ENCODE measurements at places on chromosomes 2 and 18. TPM values are rescaled to one million over a fixed set of nuclear protein-coding genes. Genes with fewer than 3 reads are reported as not detected.

- no peaks in the 10 kb centered on the region for H3K36me3 ChIP-seq
- no peak overlapping the region for H3K27ac ChIP-seq
- H3K4me1 ChIP-seq, result no peaks in the 10 kb centered on the region
- no peak overlapping the region for H3K4me3 ChIP-seq
- DNase-seq, result no peak
Measured at GRCh38 chr2:2333076-2333475, 2.0 kb upstream of the MYT1L start.

DNA sequence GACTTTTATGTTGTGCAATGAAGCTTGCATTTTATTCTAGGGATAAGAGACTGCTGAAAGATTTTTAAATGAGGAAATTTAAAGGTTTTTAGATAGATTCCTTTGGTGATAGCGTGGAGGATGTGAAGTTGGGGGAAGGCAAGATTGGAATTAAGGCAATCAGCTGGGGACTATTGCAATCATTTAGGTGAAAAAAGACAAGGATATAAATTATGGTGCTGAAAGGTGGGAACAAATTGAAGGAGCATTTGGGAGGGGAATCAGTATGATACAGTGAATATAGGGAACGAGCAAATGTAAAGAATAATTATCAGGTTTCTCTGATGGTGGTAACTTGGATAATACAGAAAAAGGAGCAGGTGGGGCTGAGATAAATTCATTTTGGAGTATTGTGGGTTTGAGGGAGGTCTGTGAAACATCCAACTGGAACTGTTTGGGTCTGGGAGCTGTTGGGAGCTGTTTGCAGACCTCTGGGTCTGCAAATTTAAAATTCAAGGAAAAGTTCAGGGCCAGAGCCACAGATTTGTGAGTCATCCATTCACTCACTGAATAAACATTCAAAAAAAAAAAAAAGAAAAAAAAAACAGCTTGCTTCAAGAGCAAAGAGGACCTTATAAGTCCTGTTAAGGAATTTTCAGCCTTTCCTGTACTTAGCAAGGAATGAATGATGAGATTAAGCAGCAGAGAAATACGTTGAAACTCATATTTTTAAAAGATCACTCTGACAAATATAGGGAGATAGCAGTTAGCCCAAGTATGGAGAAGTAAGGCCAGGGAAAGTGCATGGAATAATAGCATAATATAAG lies 257.5 kb upstream of the FN1 start:
- H3K4me3 ChIP-seq, result no peak overlapping the region
- no peak for DNase-seq
- no peaks in the 10 kb centered on the region for H3K4me1 ChIP-seq
- H3K36me3 ChIP-seq, result no peaks in the 10 kb centered on the region
- peaks cover 6% of the 10 kb centered on the region for H3K27me3 ChIP-seq
- H3K27ac ChIP-seq, result no peak overlapping the region

DNA sequence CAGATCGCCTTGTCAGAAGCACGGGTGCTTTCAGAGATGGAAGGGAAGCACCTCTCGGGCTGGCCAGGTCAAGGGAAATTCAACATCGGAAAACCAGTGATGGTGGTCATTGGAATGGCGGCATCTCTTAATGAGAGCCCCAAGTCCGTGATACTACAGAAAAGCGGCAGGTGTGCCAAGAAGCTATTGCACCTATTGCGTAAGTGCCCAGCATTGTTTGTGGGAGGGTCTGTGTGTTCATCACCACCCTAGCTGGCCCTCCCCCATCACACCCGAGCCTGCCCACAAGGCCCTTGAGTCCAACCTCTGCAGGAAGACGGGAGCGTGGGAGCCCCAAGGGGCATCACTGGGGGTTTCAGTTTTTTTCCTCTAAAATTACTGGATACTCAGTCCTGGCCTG lies 100.7 kb downstream of the DGKD start:
- no peak for DNase-seq
- no peak overlapping the region for H3K27ac ChIP-seq
- H3K27me3 ChIP-seq, result no peaks in the 10 kb centered on the region
- H3K4me3 ChIP-seq, result no peak overlapping the region
- peaks cover 37% of the 10 kb centered on the region for H3K36me3 ChIP-seq

- H3K27me3 ChIP-seq, result no peaks in the 10 kb centered on the region
- no peaks in the 10 kb centered on the region for H3K4me1 ChIP-seq
- no peak for DNase-seq
- no peaks in the 10 kb centered on the region for H3K36me3 ChIP-seq
- H3K4me3 ChIP-seq, result no peak overlapping the region
Measured at GRCh38 chr18:60053747-60054304, 154.0 kb downstream of the PMAIP1 start.

- H3K4me3 ChIP-seq, result no peak overlapping the region
- peaks cover 14% of the 10 kb centered on the region for H3K4me1 ChIP-seq
- no peak for DNase-seq
- no peaks in the 10 kb centered on the region for H3K27me3 ChIP-seq
- H3K27ac ChIP-seq, result no peak overlapping the region
Measured at GRCh38 chr2:111927723-111928122, 29.3 kb downstream of the MERTK start.

GRCh38 chr2:61670591-61671501 lies 132.7 kb upstream of the XPO1 start:
- H3K4me1 ChIP-seq, result peaks cover 19% of the 10 kb centered on the region
- H3K27me3 ChIP-seq, result no peaks in the 10 kb centered on the region
- peak; percentile 12 for DNase-seq
- H3K36me3 ChIP-seq, result peaks cover 10% of the 10 kb centered on the region
- H3K27ac ChIP-seq, result peak overlapping the region; percentile 89

GRCh38 chr2:147098940-147099339 lies 745.9 kb upstream of the ACVR2A start:
- no peak overlapping the region for H3K27ac ChIP-seq
- H3K36me3 ChIP-seq, result no peaks in the 10 kb centered on the region
- H3K4me3 ChIP-seq, result no peak overlapping the region

DNA sequence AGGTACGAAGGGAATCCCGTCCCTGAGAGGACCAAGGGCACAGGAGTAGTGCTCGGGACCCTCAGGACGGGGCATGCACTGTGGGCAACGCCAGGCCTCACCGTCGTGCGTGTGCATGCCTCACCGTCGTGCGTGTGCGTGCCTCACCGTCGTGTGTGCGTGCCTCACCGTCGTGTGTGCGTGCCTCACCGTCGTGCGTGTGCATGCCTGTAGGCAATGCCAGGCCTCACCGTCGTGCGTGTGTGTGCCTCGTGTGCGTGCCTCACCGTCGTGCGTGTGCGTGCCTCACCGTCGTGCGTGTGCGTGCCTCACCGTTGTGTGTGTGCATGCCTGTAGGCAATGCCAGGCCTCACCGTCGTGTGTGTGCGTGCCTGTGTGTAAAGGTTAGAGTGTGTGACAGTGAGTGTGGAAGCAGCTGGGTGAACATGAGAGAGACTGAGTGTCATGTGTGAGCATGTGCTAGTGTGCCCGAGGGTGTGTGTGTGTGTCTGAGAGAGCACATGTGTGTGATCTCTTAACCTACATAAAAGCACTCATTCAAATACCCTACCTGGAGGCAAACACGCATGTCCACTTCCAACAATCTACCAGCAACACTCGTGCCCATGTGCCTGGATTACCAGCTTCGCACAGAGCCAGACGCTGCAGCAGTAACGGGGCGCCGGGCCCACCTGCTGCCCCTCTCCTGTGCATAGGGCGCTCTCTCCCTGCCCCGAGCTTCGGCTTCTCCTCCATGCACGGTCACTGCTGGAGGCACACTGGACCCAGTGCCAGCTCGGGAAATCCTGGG lies 36.3 kb downstream of the ZNF516 start:
- no peaks in the 10 kb centered on the region for H3K36me3 ChIP-seq
- no peak overlapping the region for H3K27ac ChIP-seq
- DNase-seq, result peak; percentile 6
- peaks cover 9% of the 10 kb centered on the region for H3K27me3 ChIP-seq
- no peaks in the 10 kb centered on the region for H3K4me1 ChIP-seq

GRCh38 chr18:52082246-52082645 lies 257.8 kb upstream of the DCC start:
- H3K4me1 ChIP-seq, result no peaks in the 10 kb centered on the region
- H3K27ac ChIP-seq, result no peak overlapping the region
- H3K4me3 ChIP-seq, result no peak overlapping the region
- no peaks in the 10 kb centered on the region for H3K27me3 ChIP-seq
- no peaks in the 10 kb centered on the region for H3K36me3 ChIP-seq

- no peaks in the 10 kb centered on the region for H3K4me1 ChIP-seq
- H3K27ac ChIP-seq, result no peak overlapping the region
- DNase-seq, result no peak
- no peaks in the 10 kb centered on the region for H3K36me3 ChIP-seq
Measured at GRCh38 chr18:57792631-57793301, 10.3 kb downstream of the ATP8B1 start.

DNA sequence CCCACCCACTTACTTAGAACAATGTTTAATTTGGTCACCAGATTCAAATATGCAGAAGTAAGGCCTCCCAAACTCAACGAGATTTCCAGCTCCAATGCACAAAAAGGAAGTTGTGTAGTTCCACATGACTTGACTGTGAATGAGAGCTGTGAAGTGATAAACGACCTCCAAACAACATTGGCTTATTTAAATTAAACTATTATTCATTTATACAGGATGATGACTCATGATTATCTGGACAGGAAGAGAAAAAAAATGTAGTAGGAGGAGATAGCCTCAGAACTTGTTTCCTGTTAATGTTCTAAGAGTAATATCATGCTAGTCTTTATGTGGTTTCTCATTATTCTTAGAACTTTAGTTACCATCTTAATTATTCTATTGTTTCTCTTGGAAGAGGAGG lies 237.3 kb downstream of the C1D start:
- H3K27ac ChIP-seq, result no peak overlapping the region
- no peak overlapping the region for H3K4me3 ChIP-seq
- no peaks in the 10 kb centered on the region for H3K27me3 ChIP-seq
- H3K36me3 ChIP-seq, result no peaks in the 10 kb centered on the region
- DNase-seq, result no peak

- H3K27me3 ChIP-seq, result peaks cover 2% of the 10 kb centered on the region
- H3K27ac ChIP-seq, result no peak overlapping the region
- peaks cover 9% of the 10 kb centered on the region for H3K36me3 ChIP-seq
- no peak for DNase-seq
- H3K4me1 ChIP-seq, result peaks cover 11% of the 10 kb centered on the region
- no peak overlapping the region for H3K4me3 ChIP-seq
Measured at GRCh38 chr18:79382681-79383387, 12.9 kb upstream of the NFATC1 start.

DNA sequence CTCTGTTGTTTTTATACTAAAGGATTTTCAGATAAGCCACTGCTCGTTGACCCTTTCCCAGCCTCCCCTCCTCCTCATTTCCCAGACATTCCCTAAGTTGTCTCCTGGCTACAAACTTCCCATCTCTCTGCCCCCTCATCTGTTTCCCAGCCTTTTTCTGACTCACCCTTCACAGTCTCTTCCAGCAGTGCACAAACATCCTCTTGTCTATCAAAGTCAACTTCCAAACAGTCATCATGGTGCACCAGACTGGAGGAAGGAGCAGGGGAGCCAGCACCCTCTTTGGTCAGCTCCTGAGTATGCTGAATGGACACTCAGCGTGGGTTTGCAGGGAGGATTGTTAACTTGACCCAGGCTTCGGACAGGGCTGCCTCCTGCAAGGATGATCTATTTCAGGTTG lies 26.6 kb upstream of the SPRED2 start:
- no peak overlapping the region for H3K27ac ChIP-seq
- H3K4me3 ChIP-seq, result no peak overlapping the region
- peaks cover 44% of the 10 kb centered on the region for H3K27me3 ChIP-seq
- no peak for DNase-seq
- H3K36me3 ChIP-seq, result no peaks in the 10 kb centered on the region
- peaks cover 4% of the 10 kb centered on the region for H3K4me1 ChIP-seq

- DNase-seq, result no peak
- H3K27ac ChIP-seq, result no peak overlapping the region
- peaks cover 35% of the 10 kb centered on the region for H3K27me3 ChIP-seq
- no peak overlapping the region for H3K4me3 ChIP-seq
- no peaks in the 10 kb centered on the region for H3K36me3 ChIP-seq
- H3K4me1 ChIP-seq, result no peaks in the 10 kb centered on the region
Measured at GRCh38 chr2:75634945-75635344, 11.6 kb upstream of the MRPL19 start.

GRCh38 chr2:107545851-107546250 lies 280.8 kb upstream of the RGPD4 start:
- no peak for DNase-seq

DNA sequence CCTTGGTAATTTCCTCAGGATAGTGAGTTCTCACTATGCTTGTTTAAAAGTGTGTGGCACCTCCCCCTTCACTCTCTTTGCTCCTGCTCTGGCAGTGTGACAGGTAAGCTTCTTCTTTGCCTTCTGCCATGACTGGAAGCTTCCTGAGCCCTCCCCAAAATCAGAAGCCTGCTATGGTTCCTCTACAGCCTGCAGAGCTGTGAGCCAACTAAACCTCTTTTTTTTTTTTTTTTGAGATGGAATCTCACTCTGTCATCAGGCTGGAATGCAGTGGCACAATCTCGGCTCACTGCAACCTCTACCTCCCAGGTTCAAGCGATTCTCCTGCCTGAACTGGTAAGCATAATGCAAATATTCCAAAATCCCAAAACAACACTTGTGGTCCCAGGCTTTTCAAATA lies 80.0 kb downstream of the SOWAHC start:
- no peak for DNase-seq
- no peaks in the 10 kb centered on the region for H3K36me3 ChIP-seq
- H3K27me3 ChIP-seq, result peaks cover 7% of the 10 kb centered on the region
- H3K4me3 ChIP-seq, result no peak overlapping the region
- no peak overlapping the region for H3K27ac ChIP-seq

- H3K36me3 ChIP-seq, result no peaks in the 10 kb centered on the region
- peaks cover 10% of the 10 kb centered on the region for H3K27me3 ChIP-seq
- DNase-seq, result peak; percentile 34
- no peak overlapping the region for H3K27ac ChIP-seq
Measured at GRCh38 chr2:219402665-219403515, 15.2 kb upstream of the DNPEP start.

Gene PID1
- not detected for total RNA-seq

Gene CHPF
- total RNA-seq, result 41.9 TPM

Gene CFC1
- not detected for total RNA-seq

Gene CROCC2
- total RNA-seq, result not detected

Gene GCKR
- total RNA-seq, result not detected

Gene MC2R
- total RNA-seq, result not detected

Data from activated T-helper 2 cell treated with anti-CD3 and anti-CD28 coated beads, Interferon-gamma antibody, Interleukin-2, Interleukin-4, amounts not matched to agents 10 μg/mL and 5 μg/mL and 100 μg/mL, durations not matched to agents 14 hours and 24 hours and 36 hours (primary cell).